AG09309 (cell line): ENCODE measurements at places on chromosomes 1 and 21.

GRCh38 chr1:110113551-110113950, 1.3 kb downstream of the UBL4B start:
- no peak for DNase-seq

- peak; percentile 71 for DNase-seq
Observed at GRCh38 chr1:53945433-53946251, at the start of gene IFT25. TSS of gene IFT25 (minus strand) at chr1:53945699. CDS start at chr1:53940082, 5,617 bp downstream.

DNA sequence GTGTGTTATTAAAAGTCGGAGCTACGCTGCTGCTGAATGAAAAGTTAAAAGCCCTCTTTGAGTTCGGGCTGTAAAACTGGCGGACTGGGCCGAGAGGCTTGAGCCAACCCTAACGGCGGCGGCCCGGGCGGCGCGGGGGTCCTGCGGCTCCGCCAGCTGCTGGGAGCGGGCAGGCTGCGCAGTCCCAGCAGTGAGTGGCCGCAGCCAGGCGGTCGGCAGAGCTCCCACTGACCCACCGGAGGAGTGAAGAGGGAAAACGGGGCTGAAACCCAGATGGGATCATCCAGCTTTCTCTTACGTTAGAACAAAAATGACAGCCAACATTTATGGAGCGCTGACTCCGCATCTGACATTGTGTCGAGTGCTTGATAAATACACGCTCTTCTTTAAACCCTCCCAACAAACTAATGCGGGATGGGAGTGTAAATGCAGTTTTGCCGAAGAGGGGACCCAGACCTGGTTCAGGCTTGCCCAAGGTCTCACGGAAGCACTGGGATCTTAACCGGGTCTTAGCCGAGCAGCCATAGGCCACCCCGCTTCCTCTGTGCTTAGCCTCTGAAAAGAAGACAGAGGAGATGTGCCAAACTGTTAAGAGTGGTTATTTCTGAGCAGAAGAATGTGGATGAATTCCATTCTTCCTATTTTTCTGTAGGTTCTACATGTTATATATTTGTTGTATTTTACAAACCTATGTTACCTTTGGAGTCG, 3.5 kb downstream of the GRHL3 start:
- DNase-seq = no peak

DNA sequence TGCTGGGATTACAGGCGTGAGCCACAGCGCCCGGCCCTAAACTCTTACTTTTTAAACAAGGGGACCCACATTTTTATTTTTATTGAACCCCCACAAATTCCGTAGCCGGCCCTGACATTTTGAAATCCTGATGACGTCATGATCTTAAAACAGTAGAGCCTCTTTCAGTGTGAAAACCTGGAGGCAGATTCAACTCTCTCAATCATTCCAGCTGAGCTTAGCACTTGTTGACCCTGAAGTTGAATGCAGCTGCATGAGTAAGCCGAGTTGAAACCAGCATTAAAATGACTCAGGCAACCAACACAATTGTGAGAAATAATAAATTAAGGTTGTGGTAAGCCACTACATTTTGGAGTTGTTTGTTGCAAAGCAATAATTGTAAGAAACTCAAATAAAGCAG, 93.9 kb upstream of the ADGRL4 start:
- peak; percentile 64 for DNase-seq
